NCI-H2171 (cell line): ENCODE measurements at places on chromosomes 3 and 15.

- DNase-seq: no peak
Observed at GRCh38 chr3:39126532-39127071, 19.1 kb downstream of the TTC21A start.

- DNase-seq: no peak
Observed at GRCh38 chr15:36449662-36450145, 129.7 kb upstream of the CDIN1 start.

- DNase-seq: peak; percentile 52
Observed at GRCh38 chr3:133930341-133930933, 34.8 kb upstream of the RAB6B start.

GRCh38 chr3:133994166-133994890 lies 35.4 kb downstream of the SLCO2A1 start:
- DNase-seq: no peak

DNA sequence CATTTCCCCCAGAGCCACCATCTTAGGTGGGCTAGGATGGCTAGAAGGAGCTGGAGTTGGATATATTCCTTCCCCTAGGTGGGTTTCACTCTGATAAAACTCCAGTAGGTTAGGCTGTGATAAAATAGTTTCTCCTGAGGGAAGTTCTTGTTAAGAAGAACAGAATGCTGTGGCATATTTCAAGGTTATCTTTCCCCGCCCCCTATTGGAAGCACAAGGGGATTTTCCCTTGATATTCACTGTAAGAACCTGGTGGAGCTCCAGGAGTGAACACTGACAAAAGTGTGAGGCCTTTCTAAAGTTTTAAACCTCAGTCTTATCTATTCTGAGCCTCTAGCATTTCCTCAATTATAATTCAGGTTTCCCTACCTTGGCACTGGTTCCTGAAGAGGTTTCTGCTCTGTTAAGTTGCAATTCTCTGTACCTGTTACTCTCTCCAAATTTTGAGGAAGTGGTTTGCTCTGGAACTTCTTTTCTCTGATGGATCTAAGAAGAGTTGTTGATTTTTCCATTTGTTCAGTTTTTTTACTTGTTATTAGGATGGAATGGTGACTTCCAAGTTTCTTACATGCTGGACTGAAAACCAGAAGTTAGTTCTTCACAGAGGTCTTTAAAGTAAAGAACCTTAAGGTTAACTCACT lies 113.5 kb downstream of the GMPS start:
- DNase-seq: no peak

DNA sequence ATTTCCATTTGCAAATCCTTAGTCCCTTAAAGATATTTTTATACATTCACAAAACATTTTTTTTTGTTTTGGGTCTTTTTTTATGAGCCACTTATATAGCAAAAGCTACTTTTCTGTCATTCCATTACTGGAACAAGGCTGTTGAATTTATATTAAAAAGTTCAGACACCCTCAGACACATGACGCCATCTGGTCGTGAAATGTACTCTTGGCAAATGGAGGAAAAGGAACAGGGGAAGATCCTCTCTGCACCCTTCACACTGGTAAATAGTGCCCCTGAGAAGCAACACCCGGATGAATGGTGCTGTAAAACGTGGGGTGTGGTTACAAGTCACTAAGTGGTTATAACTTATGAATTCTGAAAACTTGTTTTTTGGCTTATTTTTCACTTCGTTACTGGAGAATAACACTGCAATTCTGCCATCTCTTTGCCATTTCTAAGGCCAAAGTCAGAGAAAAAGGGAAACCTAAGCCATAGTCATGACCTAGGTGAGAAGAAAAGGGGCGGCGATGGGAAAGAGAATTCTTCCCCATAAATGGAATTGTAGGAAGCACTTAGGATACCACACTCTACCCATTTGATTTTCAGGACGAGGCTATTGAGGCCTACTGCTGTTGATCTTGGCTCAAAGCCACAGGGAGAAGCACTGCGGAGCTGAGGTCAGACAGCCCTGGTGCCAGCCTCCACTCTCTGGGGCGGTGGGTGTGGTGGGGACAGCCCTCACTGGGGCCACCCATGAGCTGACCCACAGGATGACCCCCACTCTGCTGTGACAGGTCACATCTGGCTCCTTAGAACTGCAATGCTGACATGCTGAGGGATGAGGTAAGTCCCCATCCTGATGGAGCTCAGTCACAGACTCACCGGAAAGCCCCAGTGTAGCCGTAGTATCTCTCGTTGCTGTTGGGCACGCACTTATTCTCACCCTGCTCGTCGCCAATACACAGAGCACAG lies 21.9 kb downstream of the LTF start:
- no peak for DNase-seq

DNA sequence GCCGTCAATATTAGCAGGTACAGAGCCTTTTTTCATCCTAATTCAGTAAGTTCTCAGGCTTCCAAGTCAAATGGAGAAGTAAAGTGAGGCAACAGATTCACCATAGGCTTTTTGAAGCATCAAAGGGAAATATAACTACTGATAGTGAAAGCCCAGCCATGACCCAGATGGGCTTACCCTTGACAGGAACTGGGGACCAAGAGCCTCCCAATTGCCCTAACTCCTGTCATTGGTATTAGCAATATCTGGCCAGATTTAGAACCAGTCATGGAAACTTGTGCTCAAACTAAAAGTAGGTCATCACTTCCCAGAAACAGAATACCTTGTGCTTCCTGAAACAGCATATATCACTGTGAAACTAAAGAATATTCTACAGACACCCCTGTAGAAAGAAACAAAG lies 33.0 kb downstream of the NME9 start:
- DNase-seq: no peak
